ENCODE measurements at places on chromosomes 7 and 10.
A peak's percentile ranks its signal among the peaks of the same experiment; 100 is the strongest.

DNA sequence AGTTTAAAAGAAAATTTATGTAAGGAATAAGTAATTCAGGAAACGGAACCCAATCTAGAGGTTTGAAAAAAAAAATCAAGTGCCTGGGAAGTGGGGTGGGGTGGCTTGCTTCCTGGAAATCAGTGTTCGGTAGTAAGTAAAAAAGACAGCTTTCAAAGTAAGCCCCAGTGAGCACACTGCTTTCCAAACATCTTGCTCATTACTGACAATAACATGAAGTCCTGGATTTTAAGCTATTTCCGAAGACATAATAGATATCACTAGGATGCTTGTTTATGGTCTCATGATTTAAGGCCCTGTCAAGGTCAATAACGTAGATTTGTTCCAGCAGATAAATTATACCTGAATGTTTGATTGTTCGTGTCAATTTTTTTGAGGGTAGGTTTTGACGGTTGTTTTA lies 1.3 kb downstream of the STAMBPL1 start:
- no peak for DNase-seq

DNA sequence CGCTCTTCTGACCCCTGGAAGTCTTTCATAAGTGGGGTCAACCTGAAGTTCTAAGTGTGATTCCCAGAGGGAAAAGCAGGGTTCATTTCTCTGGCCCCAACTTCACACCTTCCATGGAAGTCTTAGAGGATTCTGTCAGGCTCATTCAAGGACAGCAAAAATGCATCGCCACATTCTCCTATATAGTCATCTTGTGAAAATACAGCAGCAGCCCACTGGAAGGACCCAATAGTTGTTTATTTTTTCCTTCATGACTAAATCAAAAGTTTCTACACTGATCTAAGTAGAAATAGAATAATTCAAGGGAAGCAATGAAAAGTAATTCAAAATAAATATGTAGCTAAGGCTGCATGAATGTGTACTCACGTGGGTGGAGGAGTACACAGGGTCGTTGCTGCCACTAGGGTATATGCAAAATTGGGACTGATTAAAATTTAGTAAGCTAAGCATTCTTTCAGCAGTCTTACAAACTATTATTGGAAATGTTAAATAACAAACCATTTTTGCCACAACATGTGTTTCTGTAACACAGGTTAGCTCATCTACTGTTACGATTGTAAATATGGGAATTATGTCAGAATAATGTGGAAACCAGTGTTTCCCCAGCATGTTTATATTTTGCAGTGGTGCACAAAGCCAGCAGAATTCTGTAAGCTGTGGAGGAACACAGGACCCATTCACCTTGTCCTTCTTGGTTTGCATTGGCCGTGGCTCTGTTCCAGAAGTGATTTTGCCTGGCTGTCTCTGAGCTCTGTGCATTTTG lies 33.5 kb downstream of the EEPD1 start:
- DNase-seq = no peak

- DNase-seq = no peak
These were observed 107.4 kb downstream of the ARL4A start for GRCh38 chr7:12794722-12795302.

DNA sequence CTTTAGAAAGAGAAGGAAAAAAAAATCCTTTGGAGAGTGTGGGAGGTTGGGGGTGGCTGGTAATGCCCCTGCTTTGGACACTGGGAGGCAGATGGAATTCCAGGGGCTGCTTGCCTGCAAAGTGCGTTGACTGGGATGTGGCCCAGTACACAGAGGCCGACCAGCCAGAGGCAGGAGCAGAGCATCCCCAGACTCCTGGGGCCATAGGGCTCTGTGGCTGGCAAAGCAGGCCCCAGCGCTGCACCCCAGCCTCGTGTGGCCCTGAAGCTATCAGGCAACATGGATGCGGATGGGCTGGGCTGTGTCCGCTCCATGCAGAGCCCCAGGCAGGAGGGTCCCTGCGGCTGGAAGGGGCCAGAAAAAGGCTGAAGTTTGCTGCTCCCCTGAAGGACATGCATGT lies 361.6 kb upstream of the FZD8 start:
- DNase-seq = no peak

- DNase-seq = no peak
These were observed 316.4 kb downstream of the DNAJB6 start for GRCh38 chr7:157652954-157653826.

DNA sequence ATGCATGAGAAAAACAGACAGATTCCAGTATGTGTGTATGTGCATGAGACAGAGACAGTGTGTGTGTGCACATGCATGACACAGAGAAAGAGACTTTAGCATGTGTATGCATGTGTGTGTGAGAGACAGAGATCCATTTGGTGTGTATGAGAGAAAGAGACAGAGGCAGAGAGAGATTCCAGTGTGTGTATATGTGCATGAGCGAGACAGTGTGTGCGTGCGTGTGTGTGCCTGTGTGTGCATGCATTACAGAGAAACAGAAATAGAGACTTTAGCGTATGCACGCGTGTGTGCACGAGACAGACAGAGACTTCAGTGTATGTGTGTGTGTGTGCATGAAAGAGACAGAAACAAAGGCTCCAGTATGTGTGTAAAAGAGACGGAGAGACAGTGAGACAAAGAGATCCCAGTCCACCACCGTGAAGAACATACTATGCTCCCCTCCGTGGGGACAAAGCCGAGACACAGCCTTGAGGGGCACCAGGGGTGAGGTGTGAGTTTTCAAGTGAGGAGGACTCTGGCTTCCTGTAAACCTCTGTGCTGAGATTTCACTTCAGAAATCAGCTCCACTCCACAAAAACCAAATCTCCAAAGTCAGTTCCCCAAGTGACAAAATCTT lies 188.9 kb downstream of the GRID1 start:
- DNase-seq = no peak

DNA sequence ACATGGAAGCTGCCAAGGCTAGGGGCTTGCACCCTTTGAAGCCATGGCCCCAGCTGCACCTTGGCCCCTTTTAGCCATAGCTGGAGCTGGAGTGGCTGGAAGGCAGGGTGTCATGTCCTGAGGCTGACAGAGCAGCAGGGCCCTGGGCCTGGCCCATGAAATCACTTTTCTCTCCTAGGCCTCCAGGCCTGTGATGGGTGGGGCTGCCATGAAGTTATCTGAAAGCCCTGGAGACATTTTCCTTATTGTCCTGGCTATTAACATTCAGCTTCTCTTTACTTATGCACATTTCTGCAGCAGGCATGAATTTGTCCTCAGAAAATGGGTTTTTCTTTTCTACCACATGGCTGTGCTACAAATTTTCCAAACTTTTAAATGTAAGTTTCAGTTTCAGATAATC lies 106.9 kb upstream of the ELMO1 start:
- DNase-seq = no peak

- DNase-seq = peak; percentile 38
These were observed 146.2 kb downstream of the ZFAND4 start for GRCh38 chr10:45526309-45526905.

- DNase-seq = no peak
These were observed 398.9 kb upstream of the GALNT17 start for GRCh38 chr7:70733090-70733489.

DNA sequence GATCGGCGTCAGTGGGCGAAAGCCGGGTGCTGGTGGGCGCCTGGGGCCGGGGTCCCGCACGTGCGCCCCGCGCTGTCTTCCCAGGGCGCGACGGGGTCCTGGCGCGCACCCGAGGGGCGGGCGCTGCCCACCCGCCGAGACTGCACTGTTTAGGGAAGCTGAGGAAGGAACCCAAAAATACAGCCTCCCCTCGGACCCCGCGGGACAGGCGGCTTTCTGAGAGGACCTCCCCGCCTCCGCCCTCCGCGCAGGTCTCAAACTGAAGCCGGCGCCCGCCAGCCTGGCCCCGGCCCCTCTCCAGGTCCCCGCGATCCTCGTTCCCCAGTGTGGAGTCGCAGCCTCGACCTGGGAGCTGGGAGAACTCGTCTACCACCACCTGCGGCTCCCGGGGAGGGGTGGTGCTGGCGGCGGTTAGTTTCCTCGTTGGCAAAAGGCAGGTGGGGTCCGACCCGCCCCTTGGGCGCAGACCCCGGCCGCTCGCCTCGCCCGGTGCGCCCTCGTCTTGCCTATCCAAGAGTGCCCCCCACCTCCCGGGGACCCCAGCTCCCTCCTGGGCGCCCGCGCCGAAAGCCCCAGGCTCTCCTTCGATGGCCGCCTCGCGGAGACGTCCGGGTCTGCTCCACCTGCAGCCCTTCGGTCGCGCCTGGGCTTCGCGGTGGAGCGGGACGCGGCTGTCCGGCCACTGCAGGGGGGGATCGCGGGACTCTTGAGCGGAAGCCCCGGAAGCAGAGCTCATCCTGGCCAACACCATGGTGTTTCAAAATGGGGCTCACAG lies 1.1 kb downstream of the EGFR start:
- no peak for DNase-seq

DNA sequence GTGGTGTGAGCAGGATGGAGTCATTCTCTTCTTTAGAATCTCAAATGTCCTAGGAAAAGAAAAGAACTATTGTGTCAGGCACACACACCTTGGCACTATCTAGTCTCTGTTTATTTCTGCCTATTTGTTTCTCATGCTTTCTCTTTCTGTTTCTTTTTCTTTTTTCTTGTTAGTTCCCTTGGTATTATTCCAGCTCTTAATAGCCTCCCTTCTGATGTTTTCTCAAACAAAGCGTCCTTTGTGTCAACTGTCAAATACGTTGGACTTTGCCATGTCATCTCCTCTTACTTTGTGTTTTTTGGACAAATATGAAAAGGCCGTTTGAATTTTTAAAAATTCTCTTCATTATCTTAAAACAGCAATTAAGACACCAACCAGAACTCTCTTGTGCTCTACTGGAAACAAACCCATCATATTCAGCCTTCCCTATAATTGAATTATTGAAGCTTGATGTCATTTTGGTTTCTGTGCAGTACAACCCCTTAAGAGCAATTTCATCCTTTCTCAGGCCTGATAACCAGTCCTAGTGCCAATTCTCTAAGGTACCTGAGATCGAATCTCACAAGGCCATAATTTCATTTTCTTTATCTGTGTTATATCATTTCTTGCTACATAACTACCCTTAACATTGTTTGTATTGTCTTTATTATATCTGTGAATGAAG lies 497.8 kb upstream of the NRP1 start:
- DNase-seq = no peak

DNA sequence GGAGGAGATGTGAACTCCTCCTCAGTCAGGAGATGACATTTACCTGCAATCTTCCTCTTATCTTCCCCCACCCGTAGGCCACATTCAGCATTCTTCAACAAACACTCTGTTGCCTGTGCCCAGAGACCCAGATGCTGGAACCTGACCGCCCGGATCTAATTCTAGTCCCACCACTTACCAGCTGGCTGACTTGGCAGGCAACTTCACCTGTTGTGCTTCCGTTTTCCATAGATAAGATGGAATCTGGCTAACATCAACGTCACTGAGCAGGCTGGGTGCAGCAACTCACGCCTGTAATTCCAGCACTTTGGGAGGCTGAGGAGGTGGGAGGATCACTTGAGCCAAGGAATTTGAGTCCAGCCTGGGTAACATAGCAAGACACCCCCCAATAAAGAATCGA lies 21.3 kb upstream of the FXYD4 start:
- DNase-seq = no peak

DNA sequence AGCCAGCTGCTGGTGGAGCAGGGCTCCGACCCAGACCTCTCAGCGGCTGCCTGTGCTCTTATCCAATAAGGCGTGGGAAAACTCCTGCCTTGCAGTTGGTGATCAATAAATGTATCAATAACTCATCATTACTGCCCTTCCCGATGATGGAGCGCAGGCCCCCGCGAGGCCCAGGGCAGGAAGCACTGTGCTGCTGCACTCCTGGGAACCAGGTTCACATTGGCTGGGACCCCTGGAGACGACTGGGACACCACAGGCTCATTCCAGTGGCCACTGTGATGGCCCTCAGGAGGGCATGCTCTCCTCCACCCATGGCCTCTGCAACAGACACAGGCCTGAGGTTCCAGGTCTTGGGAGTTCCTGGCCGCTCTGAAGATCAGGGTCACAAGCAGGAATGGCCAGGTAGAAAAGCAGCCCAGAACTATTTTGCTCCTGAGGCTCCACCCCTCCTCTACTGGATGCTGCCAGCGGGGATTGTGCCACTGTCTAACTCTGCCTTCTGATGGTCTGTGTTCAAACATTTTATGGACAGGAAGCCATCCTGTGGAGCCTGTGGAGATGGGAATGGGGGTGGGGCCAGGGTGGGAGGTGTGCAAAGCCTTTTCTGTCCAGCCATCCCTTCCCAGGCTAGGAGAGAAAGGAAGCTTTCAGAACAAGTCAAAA lies 287.4 kb upstream of the ZMIZ1 start:
- DNase-seq = no peak

DNA sequence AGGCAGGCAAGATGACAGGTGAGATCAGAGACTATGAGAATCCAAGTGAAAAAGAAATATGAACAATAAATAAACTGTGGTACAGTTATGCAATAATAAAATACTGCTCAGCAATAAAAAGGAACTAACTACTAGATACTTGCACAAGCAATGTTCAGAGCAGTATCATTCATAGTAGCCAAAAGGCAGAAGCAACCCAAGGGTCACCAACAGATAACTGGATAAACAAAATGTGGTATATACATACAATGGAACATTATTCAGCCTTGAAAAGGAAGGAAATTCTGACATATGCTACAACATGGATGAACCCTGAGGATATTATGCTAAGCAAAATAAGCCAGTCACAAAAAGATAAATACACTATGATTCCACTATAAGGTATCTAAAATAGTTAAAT lies 76.9 kb upstream of the KCNIP2 start:
- no peak for DNase-seq

Data from brain (organoid and tissue), 16 donors.